ENCODE measurements at places on chromosomes 16 and 17.

- no peak for DNase-seq
These were observed 5.8 kb downstream of the SECTM1 start for GRCh38 chr17:82327757-82328140.

- no peak for DNase-seq
These were observed 11.2 kb upstream of the SMG1 start for GRCh38 chr16:18937390-18937789.

GRCh38 chr17:77833769-77834168, 124.7 kb upstream of the TNRC6C start:
- DNase-seq = no peak

- DNase-seq = no peak
These were observed 16.3 kb upstream of the RFFL start for GRCh38 chr17:35079547-35080423.

DNA sequence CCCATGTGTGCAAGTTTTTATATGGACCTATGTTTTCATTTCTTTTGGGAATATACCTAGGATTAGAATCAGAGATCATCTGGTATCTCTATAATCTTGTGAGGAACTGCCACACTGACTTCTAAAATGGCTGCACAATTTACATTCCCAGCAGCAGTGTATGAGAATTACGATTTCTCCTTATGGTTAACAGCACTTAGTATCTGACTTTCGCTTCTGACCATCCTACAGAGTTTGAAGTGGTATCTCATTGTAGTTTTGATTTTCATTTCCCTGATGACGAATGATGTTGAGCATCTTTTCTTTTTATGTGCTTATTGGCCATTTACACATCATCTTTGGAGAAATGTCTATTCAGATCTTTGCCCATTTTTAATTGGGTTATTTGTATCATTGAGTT, 10.0 kb downstream of the C16orf96 start:
- no peak for DNase-seq

DNA sequence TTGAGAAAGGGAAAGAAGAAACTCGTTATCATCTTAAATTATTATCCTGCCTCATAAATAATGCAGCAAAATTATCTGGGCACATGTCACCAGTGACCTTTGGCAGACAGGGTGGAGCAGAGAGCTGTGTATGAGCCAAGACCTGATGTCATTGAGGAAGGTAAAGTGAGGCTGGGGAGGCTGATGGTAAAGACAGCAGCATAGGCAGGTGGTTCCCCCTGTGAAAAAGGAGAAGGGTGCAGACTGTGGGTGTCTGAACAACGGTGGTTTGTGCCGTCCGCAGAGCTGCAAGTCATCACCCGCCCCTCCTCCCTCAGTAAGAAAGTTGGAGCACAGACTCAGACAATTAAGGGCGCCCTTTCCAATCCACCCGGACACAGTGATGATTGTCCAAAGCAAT, 30.8 kb upstream of the METTL16 start:
- DNase-seq = no peak

DNA sequence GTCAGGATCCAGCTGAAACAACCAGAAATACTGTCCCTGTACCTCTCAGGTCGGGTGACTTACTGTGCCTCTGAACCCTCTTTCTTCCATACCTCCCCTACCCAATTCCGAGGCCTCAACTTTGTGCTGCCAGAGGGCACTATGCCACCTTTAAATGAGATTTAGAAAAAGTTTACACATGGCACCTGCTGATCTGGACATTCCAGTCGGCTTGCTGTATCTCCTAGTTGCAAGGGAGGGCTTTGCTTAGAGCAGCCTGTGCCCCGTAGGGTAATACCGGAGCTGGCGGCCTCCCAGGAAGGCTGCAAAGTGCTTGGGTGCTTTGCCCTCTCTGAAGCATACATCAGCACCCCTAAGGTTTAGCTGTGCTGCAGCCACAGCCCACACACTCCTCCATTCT, 306.0 kb upstream of the RBFOX1 start:
- no peak for DNase-seq

DNA sequence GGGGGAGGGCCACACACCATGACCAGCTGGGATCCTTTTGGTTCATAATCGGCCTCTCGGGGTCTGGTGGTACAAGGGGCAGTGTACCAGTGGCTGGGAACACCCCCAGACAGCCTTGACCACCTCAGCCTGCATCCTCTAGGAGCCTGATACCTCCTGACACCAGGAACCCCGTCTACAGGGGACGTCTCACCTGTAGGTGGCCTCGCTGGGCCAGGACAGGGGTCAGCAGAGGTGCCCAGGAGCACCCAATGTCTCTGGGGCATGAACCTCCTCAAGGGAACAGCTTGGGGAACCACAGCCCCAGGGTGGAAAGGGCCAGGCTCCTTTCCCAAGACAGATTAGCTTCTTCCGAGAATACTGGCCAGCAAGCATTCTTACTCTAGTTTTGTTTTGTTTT, 2.5 kb upstream of the METRNL start:
- DNase-seq = no peak

DNA sequence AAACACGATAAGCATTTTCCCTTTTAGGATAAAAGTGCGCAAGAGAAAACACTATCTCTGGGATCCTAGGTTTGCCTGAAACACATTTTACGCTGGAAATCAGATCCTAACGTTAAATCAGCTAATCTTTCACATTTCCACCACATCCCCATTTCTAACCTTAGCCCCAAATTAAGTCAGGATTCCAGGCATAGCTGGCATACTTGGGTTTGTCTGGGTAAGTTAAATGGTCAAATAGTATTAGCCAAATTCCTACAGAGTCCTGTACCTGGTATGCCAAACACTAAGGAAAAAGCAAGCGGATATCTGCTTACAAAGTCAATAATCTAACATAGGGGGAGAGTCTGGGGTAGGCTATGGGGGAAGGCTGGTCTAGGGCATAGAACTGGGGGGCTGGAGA, 557.4 kb upstream of the ZFHX3 start:
- DNase-seq = no peak

DNA sequence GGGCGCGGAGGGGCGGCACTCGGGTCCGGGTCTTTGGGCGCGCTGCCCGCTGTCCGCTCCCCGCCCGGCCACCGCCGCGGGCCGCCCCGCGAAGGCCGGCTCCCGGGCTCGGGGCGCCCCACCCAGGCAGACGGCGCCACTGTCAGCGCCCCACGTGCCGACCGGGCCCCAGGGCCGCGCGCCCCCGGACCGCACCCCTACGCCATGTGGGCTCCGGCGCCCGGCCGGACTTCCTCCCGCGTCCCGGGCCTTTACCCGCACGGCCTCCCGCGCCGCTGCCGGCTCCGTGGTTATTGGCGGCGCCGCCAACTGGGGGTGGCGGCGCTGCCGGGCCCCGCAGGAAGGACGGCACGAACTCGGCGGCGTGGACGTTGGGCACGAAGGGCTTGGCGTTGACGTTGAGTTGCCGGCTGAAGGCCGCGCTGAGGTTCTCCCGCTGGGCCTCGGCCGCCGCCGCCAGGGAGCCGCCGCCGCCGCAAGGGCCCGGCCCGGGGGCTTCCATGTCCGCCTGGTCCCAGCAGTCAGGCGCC, 577 bp downstream of the GSPT1 start:
- peak; percentile 45 for DNase-seq

GRCh38 chr16:77761204-77761603, 27.2 kb upstream of the VAT1L start:
- DNase-seq = no peak

- peak; percentile 91 for DNase-seq
These were observed 4.1 kb upstream of the CDH15 start for GRCh38 chr16:89167425-89167941.

- DNase-seq = no peak
These were observed 19.3 kb upstream of the SLFN13 start for GRCh38 chr17:35467824-35468223.

- no peak for DNase-seq
These were observed 22.1 kb upstream of the ADAM11 start for GRCh38 chr17:44736551-44737240.

DNA sequence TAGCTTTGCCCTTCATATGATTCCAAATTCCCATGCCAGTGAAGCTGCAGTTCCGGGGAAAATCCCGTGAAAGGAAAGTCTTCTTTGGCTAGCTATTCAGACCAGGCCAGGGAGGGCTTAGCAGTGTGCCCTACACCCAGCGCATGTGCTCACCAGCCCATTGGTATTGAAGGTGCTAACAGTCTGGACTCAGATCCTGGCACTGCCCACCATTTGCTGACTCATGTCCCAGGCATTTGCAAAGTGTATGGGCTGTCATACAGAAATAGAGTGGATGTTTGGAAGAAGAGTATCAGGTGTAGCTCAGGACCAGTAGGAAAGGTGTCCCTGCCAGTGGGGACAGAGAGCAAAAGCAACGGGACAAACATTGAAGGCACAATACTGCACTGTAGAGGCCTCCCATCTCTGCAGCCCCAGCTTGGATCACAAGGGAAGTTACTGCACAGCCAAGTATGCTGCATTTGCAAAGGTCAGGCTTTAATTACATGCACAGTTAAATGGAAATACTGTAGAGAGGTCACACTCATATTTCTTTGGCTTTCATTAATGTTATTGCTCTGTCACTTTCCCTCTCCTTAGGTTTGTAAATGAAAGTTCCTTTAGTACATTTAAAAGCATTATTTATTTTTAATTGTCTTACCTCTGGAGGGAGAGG, 220.0 kb downstream of the IRX3 start:
- DNase-seq = no peak

DNA sequence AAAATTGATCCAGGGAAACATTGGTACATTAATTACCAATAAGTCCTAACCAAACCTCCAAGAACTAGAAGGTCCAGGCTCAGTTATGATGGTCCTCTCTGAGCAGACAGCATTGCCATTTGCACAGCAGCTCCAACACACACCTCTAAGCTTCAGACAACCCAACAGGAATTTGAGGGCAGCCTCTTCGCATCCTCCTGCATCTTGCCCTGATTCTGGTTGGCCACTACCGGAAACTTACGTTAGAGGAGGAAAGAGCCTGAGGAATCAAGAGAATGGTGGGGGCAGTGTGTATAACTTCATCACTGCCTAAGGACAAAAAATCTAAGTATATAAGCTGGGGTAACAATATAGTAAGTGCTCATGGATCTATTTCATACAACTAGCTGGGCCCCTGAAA, 15.7 kb downstream of the FAM117A start:
- DNase-seq = no peak

Measured in GM12891 (cell line).